ENCODE measurements at places on chromosomes 6 and 20.

DNA sequence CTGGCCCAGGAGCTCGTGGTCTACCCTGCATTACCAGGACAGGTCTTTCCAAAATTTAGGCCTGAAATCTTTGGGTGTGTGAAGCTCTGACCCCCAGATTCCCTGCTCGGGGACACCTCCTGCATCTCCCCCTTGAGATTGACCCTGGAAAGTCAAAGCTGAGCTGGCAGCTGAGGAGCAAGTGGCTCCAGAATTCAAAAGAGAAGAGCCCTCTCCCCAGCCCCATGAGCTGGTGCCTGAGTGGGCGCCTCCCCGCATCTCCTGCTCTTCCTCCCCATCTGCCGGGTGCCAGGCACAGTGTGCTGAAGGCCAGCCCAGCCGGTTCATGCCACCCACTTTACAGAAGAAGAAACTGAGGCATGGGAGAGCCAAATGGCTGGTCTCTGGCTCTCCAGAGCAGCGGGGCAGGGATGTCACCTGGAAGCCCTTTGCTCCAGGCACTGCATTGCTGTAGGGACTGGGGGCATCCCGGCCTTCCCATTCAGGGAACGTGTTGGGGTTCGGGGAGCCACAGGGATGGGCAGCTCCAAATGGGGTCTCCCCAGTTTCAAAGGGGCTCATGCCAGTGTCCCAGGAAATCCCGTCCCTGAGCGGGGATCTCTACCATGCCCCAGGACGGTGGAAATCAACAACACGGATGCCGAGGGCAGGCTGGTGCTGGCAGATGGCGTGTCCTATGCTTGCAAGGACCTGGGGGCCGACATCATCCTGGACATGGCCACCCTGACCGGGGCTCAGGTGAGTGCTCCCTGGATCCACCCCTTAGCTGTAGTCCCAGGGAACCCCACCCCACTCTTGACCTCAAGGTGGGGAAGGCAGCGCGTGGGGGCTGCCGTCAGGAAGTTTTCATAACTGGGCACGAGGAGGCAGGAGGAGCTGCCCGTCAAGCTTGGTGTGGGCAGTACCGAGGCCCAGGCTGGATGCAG lies 20.5 kb downstream of the NPEPL1 start:
- no peak for DNase-seq

GRCh38 chr6:89356642-89357170 lies 4.2 kb upstream of the UBE2J1 start:
- no peak for DNase-seq

DNA sequence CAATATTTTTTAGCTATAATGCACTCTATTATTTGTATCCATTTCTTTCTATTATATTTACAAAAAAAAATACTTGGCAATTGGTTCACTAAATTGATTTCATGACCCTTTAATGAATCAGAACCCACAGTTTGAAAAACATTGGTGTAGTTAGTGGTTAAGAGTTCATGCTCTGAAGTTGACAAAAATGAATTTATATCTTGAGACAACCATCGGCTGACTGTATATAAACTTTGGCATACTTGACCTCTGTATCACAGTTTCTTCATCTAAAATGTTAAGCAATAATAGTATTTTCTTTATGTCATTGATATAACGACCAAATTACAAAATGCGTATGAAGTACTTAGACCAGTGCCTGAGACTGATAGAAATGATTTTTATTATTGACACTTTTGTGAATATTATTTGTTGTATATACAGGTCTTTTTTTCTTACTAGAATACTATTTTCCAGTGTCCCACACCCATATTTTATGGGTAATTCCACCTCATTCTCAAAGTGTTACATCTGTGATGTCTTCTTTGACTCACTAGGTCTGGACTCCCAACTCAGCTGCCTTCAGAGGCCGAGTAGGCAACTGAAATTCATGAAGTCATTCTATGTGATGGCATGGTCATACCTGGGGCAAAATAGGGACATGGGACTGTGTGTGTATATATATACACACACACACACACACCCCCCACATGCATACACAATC lies 459.2 kb downstream of the RFPL4B start:
- no peak for DNase-seq

DNA sequence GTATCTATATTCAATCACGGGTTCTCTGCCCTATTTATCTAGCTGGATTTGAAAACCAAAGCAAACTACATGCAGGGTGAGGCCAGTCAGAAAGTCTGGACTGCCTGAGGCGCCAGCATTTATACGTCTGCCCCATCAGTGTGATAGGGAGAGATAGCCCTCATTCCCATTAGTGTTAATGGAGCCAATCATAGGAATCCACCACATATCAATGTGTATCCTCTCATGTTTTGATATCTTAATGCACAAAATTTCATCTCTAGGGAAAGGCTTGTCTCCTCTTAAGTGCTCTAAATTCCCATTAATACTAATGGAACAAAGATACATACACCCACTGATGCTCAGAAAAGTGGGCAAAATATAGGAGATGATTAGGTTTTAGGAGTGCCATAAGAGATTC lies 376.2 kb downstream of the BTBD3 start:
- DNase-seq = no peak

- DNase-seq = no peak
These were observed 824 bp downstream of the MPC1 start for GRCh38 chr6:166381733-166382499.

DNA sequence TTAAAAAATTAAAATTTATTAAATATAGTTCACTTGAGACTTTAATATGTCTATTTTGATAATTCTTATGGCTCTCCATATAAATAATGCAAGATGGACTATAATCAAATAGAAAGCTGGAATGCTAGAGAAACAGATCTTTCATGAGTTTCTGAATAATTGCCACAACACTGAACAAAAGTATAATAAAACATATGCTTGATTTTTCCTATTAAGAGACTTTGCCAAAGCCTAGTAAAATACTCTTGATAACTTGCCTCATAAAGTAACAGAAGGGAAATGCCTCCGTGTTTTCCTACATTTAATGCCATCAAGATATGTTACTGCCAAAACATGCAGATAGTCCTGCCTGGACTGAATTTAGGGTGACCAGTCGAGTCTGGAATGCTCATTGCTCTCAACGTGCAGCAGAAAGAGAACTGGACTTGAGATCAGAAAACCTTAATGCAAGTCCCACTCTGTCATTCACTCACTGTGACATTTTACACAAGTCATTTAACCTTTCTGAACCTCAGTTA lies 153.2 kb downstream of the AIG1 start:
- DNase-seq = no peak

- no peak for DNase-seq
These were observed 1.2 kb downstream of the MYB start for GRCh38 chr6:135182071-135183001.

GRCh38 chr20:24275946-24276705 lies 193.3 kb upstream of the SYNDIG1 start:
- no peak for DNase-seq

DNA sequence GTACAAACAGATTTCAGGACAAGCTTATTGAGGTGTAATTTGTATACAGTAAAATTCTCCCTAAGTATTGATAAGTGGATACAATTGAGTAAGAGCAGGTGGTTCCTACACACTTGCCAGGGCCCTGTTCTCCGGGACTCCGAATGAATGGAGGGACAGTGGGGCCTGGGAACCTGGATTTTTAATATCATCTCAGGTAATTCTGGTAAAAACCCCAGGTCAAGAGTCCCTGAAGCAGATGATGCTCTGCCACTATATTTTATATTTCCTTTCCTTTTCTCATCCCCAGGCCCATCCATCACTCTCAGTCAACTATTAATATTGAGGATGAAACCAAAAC lies 104.9 kb downstream of the FYN start:
- DNase-seq = no peak

DNA sequence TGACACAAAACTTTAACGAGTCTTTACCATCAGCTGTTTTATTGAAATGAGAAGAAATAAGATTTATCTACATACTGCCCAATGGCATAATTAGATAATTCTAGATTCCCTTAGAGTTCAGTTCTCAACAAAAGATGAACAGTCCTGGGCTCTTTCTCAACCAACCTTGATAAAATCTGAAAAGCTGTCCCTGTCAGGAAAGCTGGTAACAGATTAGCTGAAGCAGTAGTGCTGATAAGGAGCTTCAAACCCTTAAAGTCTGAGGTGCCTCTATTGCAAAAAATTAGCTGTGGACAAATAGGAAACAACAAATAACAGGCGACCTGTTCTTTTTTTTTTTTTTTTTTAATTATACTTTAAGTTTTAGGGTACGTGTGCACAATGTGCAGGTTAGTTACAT lies 35.9 kb upstream of the FAM135A start:
- DNase-seq = no peak

DNA sequence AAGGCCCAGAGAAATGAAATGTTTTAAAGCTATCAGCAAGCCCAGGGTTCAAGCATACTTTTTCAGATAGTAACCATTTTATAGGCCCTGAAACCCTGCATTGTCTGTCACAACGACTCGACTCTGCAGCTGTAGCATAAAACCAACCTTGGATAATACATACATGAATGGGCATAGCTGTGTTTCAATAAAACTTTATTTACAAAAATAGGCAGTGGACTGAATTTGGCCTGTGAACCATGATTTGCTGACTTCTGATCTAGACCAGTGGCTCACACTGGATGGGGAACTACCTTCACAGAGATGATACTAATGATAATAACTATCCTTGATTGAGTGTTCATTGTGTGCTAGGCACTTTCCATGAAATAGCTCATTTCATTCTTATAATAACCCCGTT lies 97.3 kb upstream of the ZNFX1 start:
- DNase-seq = no peak

- DNase-seq = no peak
These were observed 137.2 kb upstream of the ADGRB3 start for GRCh38 chr6:68497927-68498326.

DNA sequence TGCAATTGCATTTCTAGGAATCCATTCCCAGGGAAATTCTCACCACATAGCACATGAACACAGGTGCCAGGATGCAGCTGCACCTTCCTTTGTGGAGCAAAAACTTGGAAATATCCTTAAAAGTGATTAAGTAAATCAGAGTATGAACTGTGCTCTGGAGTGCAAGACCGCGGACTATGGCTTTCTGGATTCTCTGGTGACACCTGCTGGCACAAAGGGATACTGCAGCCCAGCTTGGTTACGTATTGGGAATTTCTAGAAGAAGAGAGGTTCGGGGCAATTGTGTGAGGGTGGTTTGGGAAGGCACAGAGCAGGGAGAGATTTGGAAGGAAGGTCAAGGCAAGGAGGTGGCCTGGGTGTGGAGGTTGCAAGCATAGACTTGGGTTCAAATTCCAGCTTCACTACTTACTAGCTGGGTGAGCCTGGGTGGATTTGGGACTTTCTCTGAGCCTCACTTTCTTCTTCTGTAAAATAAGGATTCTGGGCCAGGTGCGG lies 15.9 kb upstream of the PEDS1 start:
- DNase-seq = peak; percentile 82

GRCh38 chr20:45406260-45407066 lies 1.6 kb upstream of the DBNDD2 start:
- no peak for DNase-seq

- no peak for DNase-seq
These were observed 459.9 kb downstream of the TBC1D32 start for GRCh38 chr6:120874422-120874821.

DNA sequence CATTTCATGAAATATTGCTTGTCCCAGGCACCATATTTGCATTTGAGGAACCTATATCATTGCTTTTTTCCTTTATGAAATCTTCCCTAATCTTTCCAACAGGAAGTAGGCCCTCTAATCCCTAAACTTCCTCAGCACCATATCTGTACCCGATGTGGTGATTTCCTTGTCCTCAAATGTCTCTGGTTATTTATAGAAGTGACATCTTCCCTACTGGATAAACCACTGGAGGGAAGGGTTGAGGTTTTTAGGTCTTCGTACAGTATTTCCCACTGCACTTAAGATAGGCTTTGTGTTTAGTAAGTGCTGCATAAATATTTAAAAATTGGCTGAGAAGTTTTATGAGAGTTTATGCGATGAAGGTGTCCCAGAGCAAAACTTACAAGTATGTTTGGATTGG lies 54.9 kb upstream of the TMEM170B start:
- no peak for DNase-seq

DNA sequence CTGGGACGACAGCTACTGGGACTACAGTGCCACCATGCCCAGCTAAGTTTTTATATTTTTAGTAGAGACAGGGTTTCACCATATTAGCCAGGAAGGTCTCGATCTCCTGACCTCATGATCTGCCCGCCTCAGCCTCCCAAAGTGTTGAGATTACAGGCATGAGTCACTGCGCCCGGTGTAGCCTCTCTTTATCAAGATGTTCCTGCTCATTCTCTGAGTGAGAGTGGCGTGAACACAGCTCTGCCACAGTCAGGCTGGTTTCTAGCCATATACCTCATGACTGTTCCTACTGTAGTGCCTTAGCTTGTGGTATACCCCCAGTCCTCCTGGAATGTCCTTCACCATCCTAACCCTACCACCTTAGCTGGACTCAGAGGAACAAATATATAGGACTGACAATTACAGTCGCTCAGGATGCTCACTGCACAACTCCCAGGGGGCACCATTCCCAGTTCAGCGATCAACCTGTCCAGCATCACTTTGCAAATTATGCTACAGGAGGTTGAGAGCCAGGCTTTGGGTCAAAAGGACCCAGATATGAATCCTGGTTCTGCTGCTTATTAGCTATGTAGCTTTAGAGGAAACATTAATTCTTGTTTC lies 86.3 kb downstream of the CHMP4B start:
- no peak for DNase-seq

DNA sequence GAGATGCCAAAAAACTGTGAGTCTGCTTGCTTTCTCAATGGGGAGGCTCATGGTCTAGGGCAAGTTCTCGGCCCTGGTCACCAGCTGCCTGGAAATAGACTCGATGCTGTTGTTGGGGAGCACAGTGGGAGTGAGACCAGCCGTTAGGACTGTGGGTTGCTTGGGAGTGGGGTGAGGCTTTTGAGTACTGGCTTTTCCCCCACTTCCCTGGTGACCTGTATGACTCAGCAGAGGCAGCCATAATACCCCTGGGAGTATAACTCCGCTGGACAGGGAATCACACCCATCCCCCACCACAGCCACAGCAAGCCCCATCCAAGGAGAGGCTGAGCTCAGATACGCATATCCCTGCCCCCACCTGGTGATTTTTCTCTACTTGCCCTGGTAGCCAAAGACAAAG lies 48.9 kb upstream of the OGFRL1 start:
- no peak for DNase-seq

- DNase-seq = no peak
These were observed 74.8 kb upstream of the MBOAT1 start for GRCh38 chr6:20286968-20287565.

- DNase-seq = no peak
These were observed 88.2 kb downstream of the SAMD3 start for GRCh38 chr6:130134582-130134981.

- DNase-seq = no peak
These were observed 54.9 kb downstream of the MYH7B start for GRCh38 chr20:35010405-35011192.

DNA sequence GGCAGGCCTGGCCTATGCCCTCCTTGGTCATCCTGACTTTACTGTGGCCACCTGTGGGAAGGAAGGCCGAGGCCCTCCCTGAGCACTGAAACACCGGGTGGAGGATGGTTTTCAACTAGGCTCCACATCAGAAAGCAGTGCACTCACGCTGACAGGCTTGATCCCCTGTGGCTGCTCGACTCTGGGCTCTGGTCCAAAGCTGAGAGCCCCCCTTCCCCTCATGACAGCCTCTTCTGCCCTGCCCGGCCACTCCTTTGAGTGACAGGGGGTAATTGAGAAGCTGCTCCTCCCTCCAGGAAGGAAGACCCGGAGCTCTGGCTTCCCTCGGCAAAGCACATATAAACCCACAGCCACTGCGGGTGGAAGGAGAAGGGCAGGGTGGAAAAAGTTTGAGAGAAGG lies 43.6 kb downstream of the MUC22 start:
- no peak for DNase-seq

- DNase-seq = no peak
These were observed 6.3 kb upstream of the GTF3C6 start for GRCh38 chr6:110951986-110952794.
